Mammary epithelial cell (primary cell): ENCODE measurements at places on chromosomes 2 and 18. TPM values are rescaled to one million over a fixed set of nuclear protein-coding genes. Genes with fewer than 3 reads are reported as not detected.

The DNAH7 gene
- polyA plus RNA-seq: 0.10 TPM

The RAB27B gene
- 2.5 TPM for polyA plus RNA-seq

DNA sequence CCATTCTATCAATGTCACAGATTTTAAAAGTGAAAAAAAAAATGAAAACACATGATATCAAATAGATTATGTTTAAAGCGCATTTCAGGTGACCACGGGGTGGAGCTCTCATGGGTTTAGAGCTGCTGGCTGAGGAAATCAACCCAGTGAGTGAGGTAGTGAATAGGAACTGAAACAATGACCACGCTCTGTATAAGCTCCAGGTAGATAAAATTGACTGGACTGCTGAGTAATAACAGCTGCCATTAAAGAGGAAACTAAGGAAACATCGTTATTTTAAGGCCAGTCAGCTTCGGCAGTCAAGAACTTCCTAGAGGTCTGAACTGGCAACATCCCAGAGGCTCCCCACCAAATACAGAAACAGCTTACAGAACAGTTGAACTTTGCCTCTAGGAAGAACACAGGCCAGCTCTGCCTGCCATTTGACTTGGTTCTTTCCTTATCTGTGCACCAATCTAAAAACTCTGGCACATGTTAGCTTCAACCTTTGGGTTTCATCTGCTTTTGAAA is 185.9 kb downstream of the PDE1A start:
- peak; percentile 31 for DNase-seq

GRCh38 chr2:6475155-6475940 is 390.4 kb downstream of the CMPK2 start:
- no peak for DNase-seq

DNA sequence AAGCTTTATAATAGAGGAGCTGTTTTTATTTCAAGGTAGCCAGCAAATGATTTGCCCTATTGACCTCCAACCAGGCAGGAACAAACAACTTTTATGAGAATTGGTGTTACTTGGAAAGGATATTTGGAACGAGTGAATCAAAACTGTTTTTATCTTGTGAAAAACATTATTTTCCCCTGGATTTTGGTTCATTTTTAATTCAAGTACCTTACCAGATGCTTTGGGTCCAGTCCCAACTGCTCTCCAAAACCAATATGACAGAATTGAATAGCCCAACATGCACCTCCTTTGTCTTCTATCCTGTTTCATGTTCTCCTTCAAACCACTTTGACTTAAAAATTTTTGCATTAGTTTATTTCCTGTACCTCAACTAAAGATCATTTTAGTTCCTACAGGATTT is 178.6 kb upstream of the RBMS1 start:
- no peak for DNase-seq

DNA sequence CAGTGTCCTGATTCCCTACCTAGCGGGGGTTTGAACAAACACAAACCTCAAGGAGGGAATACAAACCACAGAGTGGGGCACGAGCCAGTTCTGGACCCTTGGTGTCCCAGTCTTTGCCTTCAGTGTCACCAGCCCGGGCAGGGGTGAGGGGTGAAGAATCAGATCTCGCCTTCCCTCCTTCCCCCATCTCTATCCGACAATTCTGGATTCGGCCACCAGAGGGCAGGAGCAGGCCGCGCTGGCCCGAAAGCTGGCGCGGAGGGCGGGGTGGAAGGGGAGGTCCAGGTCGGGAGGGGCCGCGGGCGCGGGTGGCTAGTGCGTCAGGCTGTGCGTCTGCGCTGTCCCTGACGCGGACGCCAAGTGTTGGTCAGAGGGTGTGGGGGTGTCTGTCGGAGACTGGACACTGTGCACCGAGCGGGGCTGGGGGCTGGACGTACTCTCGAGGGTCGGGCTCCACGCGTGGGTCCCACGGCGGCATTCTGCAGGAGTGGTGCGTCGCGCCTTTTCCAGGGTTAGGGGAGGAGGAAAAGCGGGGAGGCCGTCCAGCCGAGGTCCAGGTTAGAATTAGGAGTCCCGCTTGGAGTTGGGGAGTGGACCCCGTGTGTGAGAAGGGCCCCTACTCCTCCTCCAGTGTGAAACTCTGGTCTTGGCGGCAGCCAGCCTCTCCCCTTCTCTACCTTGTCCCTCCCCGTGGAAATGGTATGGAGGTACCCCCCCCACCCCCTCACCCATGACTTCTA is 2.9 kb upstream of the CRYBA2 start:
- peak; percentile 70 for DNase-seq

GRCh38 chr2:68738906-68739594 is 4.4 kb downstream of the ARHGAP25 start:
- DNase-seq: no peak

The SPR gene
- polyA plus RNA-seq: 37.1 TPM

GRCh38 chr18:76476665-76477561 is 18.1 kb downstream of the ZNF516 start:
- no peak for DNase-seq

GRCh38 chr2:200172944-200173581 is 133.4 kb upstream of the SPATS2L start:
- peak; percentile 6 for DNase-seq
